Prostate gland (tissue), 2 donors: ENCODE measurements at places on chromosomes 11 and 22.

GRCh38 chr11:86941077-86941870 lies 13.9 kb downstream of the FZD4 start:
- DNase-seq = no peak

- DNase-seq = peak; percentile 15
These were observed at the start of gene SCGB2A2 for GRCh38 chr11:62269654-62270278. TSS of gene SCGB2A2 (plus strand) at chr11:62270158. CDS start at chr11:62270217, 59 bp downstream.

- peak; percentile 83 for DNase-seq
These were observed 55.2 kb downstream of the SLC1A2 start for GRCh38 chr11:35363854-35364780.

GRCh38 chr11:122074022-122074421 lies 42.0 kb downstream of the BLID start:
- DNase-seq = no peak

GRCh38 chr22:19876314-19876940 lies 21.8 kb upstream of the GNB1L start:
- no peak for DNase-seq
